Fibroblast of skin of back (primary cell): ENCODE measurements at places on chromosomes 1 and 21.

GRCh38 chr1:180291004-180291403 lies 60.9 kb downstream of the LHX4 start:
- no peak for DNase-seq

- no peak for DNase-seq
Measured at GRCh38 chr1:200027264-200027823, at the start of gene NR5A2. NR5A2 (plus strand) TSS chr1:200027710; CDS start chr1:200027848, 138 bp downstream.

- no peak for DNase-seq
Measured at GRCh38 chr1:41328780-41329640, 32.2 kb upstream of the FOXO6 start.

GRCh38 chr1:181189691-181190363 lies 101.3 kb downstream of the IER5 start:
- peak; percentile 39 for DNase-seq

GRCh38 chr21:45069711-45070110 lies 4.7 kb upstream of the ADARB1 start:
- DNase-seq = peak; percentile 74

DNA sequence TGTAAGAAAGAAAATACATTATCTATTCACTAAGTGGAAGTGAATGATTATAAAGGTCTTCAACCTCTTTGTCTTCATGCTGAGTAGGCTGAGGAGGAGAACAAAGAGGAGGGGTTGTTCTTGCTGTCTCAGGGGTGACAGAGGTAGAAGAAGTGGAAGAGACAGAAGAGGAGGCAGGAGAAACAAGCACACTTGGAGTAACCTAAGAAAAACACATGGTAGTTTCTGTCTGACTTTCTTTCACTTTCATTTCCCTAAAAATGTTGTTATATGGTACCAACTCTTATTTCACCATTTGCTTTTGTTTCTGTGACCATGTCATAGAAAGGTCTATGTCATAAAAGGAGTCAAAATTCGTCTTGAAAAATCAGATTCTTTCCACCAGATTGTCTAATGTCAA lies 696.6 kb upstream of the BRINP3 start:
- DNase-seq = no peak

GRCh38 chr1:21703318-21703963 lies 34.3 kb upstream of the RAP1GAP start:
- DNase-seq = peak; percentile 77

- peak; percentile 52 for DNase-seq
Measured at GRCh38 chr1:23103001-23103889, 65.4 kb downstream of the LUZP1 start.

DNA sequence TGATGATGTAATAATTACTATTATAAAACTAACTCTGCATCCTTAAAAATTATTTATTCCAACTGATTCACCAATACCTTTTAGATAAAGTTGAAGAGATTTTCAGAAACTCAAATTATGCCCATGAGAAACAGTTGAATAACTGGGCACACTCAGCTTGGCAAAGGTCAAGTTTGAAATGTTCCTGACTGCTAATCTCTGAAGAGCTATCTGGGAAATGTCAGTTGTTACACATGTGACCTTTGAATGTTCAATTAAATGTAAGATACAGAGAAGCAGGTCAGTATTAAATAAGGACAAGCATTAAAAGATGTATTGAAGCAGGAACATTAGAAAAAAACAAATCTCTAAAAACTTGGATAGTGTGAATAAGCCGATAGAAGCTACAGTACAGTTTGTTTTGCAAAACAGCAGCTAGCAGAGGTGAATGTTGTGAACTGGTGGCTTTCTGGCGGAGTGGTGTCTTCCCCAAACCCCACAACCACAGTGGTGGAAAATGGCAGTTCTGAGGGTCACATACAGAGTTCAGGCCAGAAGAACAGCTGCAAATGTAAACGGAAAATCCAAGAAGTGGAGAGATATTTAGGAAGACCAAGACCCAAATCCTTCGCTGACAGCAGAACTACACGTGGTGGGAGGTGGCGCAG lies 61.9 kb upstream of the SLC5A9 start:
- no peak for DNase-seq

DNA sequence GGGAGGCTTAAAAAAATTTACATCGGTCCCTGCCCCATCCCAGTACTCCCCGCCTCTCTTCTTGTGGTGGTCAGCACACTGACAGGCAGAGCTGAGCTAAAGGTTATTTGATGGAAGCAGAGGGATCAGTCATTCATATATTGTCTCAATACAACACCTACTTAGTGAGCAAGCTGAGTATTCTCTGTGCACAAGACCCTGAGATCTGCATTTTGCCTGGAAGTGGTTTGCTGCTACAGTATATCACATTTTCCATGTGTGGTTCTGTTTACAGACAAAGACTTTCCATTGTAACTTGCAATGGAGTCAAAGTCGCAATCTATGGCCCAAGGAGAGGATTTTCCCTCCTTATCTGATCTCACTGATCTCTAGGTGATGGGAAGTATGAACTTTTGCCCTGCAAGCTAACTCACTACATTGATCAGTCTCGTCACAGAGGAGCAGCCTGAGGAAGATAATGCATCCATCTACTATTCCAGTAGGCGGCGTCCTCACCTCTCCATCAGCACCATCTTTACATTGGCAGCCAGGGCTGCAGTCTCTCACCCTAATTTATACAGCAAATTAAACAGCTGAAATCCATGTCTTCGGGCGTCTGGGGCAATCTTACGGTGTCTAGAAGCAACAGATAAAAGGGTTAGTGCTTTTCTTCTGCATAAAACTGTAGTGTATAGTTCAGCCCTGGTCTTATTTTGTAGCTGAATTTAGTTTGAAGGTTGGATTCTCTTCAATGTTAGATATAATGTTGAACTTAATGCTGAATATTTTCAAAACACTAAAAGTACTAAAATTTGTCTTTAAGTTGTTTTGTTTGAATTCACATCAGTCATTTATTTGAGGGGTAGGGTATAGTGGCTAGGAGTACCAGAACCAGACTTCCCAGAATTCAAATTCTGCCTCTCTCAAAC lies 3.2 kb upstream of the TRAF5 start:
- peak; percentile 63 for DNase-seq

GRCh38 chr1:229561141-229561540 lies 2.6 kb upstream of the ABCB10 start:
- DNase-seq = no peak

DNA sequence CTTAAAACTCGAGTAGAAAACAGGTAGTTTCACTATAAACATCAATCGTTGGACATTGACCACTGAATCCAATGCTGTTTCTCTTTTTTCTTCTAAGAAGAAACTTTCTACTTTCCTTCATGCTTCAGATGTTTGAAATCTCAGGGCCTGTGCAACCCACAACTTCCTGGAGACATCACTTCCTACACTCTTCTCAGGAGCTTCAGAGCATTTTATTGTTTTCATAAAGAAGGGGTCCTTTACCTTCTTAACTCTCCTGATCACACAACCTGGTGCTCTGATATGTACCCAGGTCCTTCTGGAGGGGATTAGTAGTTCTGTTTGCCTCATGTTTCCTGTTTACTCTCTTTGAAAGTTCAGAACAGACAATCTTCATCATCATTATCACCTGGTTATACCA lies 113.0 kb upstream of the VAV3 start:
- DNase-seq = no peak

- DNase-seq = peak; percentile 5
Measured at GRCh38 chr1:101532377-101532776, 295.6 kb downstream of the S1PR1 start.

DNA sequence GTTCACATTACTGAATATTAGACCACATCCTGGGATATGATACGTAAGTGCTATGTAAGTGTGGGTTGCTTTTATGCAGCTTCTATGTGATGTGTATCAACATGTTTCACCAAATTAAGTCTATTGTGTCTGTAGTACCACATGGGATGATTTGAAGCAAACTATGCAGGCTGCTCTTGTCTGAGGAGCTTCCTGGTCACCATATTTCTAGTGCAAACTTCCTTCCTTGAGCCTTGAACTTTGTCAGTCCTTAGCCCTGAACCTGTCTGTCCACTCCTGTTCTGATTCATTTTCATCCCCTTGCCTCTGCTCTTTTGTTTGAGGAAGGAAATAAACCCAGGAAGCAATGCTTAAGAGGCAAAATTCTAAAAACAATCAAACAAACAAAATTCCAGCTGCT lies 117.5 kb upstream of the VANGL1 start:
- no peak for DNase-seq

GRCh38 chr1:211942583-211942982 lies 92.8 kb downstream of the INTS7 start:
- no peak for DNase-seq
